Stimulated activated CD8-positive, alpha-beta memory T cell treated with anti-CD3 and anti-CD28 coated beads, Interleukin-7, amount 100 ng/mL, for 24 hours (primary cell): ENCODE measurements at places on chromosomes 3 and 15.

DNA sequence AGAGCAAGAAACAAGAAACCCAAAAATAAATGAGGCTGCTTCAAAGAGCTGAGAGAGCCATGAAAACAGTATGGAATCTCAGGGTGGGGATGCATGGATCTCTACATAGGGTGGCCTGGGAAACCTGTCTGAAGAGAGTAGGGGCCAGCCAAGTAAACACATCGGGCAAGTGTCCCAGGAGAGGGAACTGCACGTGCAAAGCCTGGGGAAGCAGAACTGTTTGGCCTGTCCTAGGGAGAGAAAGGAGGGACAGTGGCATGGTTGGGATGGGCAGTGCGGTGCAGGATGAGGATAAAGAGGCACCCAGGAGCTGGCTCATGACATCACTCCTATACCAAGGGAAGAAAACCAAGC lies 269.0 kb upstream of the ST8SIA2 start:
- no peak for DNase-seq

GRCh38 chr3:42339321-42339720 lies 71.1 kb downstream of the LYZL4 start:
- DNase-seq: no peak

DNA sequence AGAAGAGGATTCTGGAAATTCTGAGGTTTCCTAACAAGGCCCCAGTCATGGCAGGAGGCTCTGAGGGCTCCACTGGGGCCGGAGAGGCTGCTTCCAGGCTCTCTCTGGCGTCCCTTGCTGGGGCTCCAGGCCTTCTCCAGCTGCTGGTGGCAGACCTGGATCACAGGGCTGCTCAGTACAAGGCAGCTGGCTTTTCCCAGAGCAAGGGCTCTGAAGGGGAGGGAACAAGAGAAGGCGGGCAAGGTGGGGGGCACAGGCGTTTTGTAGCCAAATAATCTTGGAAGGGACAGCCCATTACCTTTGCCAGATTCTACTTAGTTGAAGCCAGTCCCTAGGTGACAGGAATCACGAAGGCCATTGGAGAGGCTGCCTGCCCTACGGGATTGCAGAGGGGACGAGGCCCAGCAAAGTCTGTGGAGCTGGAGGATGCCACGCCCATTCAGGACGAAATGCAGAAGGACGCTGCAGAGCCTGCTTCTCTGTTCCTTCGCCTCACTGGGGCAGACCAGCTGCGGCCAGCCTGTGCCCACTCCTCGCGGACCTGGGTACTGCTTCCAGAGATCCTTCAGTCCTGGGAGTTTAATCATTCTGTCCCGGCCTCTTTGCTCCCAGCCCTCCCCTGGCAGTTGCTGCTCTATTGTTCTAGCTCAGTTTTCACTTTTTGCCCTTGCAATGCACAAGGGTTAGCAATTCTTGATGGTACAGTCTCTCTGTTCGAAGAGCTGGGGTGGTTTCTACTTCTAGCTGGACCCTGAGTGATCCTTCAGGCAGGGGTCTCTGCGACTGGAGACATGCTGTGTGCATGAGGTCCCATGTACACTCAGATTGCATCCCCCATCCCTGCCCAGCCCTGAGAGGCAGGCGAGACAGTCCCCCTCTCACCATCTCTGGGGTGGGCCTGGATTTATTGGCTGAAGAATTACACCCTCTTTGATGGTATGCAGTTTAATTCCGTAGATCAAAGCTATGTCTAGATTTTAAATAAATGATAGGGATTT lies 149.3 kb upstream of the MEF2A start:
- DNase-seq: no peak

- no peak for DNase-seq
Measured at GRCh38 chr15:74839526-74840395, 3.2 kb downstream of the ULK3 start.

- DNase-seq: no peak
Measured at GRCh38 chr3:120418446-120418845, 32.3 kb downstream of the FSTL1 start.

DNA sequence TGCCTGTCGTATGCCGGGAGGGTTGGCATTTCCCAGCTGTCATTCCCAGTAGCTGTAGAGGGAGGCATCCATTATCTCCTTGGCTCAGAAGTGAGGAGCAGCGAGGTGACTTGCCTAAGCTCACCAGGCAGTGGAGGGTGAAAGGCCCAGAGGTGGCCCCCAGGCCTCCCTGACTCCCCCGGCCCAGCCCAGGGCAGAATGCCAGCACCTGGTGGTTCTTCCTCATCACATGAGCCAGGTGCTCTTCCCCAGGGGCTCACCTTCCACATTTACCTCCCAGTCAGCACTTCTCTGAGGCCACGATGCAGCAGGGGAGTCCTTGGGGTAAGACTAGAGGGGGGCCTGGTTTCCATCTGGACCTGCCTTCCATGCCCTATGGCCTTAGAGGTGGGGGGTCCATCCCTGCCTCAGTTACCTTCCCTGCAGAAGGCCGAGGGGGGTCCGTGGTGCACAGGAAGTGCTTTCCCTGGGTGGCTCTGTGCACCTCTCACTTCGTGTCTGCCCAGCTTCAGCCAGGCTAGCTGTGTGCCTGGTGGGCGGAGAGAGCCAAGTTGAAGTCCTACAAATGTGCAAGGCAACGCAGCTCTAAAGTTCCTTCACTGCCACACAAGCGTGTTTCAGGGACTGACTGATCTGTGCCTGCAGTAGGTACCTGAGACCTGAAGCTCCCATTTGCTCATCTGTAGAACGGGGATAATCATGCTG lies 70.3 kb upstream of the PLXNA1 start:
- DNase-seq: no peak

DNA sequence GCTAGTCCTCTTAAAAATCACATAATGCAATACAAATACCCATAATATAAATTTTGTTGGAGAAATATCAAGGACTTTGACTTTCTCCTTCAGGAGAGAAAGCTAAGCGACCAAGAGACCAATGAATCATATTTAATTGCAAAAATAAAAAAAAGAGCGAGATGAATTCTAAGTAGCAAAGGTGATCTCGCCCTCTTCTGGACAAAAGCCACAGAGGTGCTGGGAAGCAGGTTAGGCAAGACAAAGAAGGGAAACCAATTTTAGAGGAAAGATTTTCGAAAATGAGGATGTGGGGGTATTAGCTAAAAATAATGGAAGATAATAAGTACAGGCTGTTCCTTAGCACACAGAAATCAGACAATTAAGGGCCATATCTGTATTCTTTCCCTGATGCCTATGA lies 111.4 kb upstream of the PLAAT1 start:
- DNase-seq: no peak

DNA sequence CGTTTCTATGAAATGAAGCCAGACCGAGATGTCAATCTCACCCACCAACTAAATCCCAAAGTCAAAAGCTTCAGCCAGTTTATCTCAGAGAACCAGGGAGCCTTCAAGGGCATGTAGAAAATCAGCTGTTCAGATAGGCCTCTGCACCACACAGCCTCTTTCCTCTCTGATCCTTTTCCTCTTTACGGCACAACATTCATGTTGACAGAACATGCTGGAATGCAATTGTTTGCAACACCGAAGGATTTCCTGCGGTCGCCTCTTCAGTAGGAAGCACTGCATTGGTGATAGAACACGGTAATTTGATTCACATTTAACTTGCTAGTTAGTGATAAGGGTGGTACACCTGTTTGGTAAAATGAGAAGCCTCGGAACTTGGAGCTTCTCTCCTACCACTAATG lies 41.9 kb upstream of the TRA2B start:
- no peak for DNase-seq

- no peak for DNase-seq
Measured at GRCh38 chr3:156488767-156489166, 66.2 kb downstream of the SSR3 start.

- no peak for DNase-seq
Measured at GRCh38 chr3:86737517-86737916, 253.4 kb downstream of the VGLL3 start.

GRCh38 chr3:52281981-52282801 lies 3.7 kb upstream of the WDR82 start:
- DNase-seq: no peak

GRCh38 chr15:49868348-49868747 lies 247.5 kb downstream of the DTWD1 start:
- no peak for DNase-seq

- no peak for DNase-seq
Measured at GRCh38 chr3:13578251-13578650, 29.3 kb downstream of the FBLN2 start.

GRCh38 chr3:8875836-8876235 lies 87.4 kb downstream of the RAD18 start:
- no peak for DNase-seq

GRCh38 chr3:193483988-193484539 lies 70.6 kb downstream of the ATP13A4 start:
- no peak for DNase-seq

GRCh38 chr3:108053483-108053882 lies 37.3 kb downstream of the CD47 start:
- no peak for DNase-seq
